ENCODE measurements at places on chromosomes 2 and 18.

- DNase-seq: no peak
Observed at GRCh38 chr2:150572194-150572766, 84.8 kb upstream of the RND3 start.

DNA sequence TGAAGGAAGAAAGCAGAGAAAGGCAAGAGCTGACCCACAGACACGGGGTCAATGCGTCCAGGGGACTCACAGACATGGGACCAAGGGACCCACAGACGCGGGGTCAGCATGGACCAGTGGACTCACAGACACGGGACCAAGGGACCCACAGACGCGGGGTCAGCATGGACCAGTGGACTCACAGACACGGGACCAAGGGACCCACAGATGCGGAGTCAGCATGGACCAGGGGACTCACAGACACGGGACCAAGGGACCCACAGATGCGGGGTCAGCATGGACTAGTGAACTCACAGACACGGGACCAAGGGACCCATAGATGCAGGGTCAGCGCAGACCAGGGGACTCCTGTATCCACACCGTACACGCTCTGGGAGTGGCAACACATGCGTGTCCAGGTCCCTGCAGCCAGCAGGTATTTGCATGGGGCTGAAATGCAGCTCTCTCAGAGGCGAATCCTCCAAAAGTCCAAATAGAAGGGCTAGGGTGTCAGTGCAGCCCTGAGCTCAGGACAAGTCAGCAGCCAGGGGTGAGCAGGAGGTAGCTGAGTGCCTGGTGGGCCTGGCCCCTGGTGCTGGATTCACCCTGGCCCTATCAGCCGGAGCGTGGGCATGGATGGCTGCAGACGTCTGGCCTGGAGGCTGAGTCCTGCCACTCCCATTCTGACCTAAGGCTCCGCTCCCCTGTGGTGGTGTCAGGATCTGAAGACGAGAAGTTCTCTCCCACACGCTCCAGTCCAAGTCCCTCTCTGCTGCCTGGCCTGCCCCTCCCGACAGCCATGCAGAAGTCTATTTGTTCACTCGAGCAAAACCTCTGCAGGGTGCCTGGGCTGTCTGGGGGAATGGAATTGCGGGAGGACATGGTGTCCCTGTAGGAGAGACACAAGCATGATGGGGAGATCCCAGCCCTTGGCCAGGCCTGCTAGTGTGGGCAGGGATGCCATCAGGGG lies 28.5 kb downstream of the TMEM18 start:
- DNase-seq: no peak

- peak; percentile 63 for DNase-seq
Observed at GRCh38 chr2:174395284-174395968, at the start of gene SCRN3. TSS of gene SCRN3 (plus strand) at chr2:174395730. CDS start at chr2:174398284, 2,554 bp downstream.

GRCh38 chr2:85584857-85585780 lies 888 bp downstream of the VAMP5 start:
- DNase-seq: no peak

DNA sequence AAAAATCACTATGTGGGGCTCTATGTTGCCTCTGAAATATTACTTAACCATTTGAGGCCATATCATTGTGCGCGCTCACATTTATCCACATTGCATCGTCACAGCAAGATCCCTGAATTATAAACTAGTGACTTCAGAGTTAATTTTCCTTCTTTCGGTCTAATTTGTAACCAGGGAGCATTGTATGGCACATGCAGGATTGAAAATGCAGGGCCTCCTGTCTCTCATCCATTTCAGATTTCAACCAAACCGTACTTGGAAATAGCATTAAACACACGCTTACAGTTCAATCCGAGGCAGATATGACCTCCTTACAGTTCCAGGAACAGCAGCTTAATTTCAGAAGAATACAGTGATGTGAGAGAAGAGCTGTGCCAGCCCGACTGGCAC lies 532 bp downstream of the MYOM1 start:
- DNase-seq: no peak

DNA sequence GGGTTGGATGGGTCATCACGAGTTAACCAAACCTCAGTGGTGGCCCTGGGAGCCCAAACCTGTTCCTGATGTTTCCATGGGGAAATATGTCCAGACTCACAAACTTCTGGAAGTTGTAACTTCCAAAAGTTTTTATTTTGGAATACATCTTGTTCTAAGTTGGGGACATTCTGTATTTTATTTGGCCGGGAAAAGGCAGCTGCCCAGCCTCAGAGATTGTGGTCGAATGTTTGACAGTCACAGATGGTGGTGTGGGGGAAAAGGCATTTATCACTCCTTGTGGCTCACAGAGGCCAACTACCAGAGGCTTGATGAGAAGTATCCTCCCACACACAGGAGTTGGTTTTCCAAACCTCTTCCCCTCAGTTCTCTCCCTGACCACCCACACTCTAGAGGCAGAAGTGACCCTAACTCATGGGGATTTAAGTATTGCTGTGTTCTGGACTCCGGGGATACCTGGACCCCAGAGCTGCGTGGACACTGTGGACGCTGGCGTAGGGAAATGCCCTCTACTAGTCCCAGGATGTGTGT lies 124.7 kb upstream of the PPP1CB start:
- no peak for DNase-seq

- DNase-seq: no peak
Observed at GRCh38 chr2:136049011-136049742, 63.8 kb upstream of the DARS1 start.

DNA sequence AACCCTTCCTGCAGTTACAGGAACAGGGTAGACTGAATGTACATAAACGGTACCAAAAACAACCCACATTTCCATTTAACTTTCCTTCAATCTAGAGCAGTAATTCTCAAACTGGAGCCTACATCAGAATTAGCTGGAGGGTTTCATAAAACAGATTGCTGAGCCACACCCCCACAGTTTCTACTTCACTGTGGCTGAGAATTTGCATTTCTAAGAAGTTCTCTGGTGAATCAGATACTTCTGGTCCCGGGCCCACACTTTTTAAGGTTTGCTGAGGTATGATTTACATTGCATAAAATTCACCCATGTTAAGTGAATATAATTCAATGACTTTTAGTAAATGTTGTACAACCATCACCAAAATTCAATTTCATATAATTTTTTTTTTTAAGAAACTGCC lies 113.7 kb downstream of the SRBD1 start:
- DNase-seq: no peak

DNA sequence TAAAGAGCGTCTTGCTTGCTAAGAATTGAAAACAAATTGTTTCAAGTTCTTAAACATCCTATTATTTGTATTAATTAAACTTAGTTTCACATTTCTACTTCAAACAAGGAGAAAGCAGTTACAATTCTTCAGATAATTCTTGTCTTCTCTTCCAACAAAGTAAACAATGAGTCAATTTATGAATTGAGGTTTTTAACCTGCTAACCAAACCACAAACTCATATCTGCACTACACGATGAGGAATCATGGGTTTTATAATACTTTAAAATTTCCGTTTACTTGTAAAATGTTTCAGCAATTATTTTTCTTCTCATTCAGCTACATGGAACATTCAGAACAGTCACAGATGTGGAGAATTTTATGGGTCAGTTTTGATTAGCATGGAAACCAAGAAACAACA lies 114.2 kb downstream of the SPIRE1 start:
- no peak for DNase-seq

GRCh38 chr2:157830696-157831570 lies 45.2 kb downstream of the ACVR1 start:
- DNase-seq: no peak

DNA sequence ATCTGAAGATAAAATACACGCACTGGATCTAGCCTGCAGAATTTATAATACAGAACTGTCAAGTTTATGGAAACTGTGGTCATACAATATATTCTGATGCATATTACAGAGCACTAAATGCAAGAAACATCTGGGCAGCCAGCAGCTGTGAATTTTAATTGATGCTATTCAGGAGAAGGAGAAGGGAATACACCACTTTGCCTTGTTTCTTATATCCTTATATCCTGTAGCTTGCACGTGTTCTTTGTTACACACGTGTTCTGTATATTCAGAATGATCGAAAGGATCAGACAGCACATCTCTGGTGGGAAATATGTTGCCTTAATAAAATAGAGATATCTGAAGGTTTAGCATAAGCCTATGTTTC lies 335.8 kb downstream of the AGPS start:
- DNase-seq: no peak

DNA sequence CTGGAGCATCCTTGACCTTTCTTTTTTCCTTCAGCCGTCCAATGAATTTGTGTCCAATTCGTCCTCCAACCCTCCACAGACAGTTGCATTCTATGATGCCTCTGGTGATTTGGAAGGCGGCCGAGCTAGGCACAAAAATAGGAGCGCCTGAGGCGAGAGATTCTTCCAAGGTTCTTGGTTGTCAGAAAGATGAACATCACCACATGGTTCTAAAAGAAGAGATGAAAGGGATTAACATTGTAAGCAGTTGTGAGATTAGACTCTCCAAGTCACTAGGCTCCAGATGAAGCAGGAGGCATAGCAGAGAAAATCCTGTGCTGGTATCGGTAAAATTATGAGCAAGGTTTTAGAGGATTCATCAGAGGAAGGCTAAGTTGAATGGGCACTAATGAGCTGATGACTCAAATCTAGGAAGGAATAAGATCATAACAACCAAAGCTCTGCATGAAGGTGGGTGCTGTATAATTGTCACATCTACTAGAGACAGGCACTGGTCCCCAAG lies 75.4 kb upstream of the MAP4K3 start:
- DNase-seq: no peak

GRCh38 chr18:10226971-10227370 lies 227.5 kb upstream of the APCDD1 start:
- no peak for DNase-seq

DNA sequence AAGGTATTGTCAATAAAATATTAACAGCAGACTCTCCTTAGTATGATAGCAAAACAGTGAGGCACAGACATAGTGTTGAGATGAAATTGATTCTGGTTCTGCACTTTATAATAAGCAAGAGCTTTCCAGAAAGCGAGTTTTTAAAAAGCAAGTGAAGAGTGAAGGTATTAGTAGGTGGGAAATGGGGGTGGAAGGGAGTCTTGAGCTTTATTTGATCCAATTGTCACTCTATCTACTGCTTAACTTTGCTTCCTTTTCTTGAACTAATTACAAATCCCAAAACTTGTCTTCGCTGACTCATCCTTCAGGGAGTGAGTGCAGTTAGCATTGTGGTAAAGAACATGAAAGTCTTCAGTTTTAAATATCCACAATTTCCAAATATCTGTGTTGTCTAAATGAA lies 120.6 kb upstream of the BOD1L2 start:
- no peak for DNase-seq

GRCh38 chr18:36366994-36367839 lies 69.7 kb downstream of the FHOD3 start:
- no peak for DNase-seq

- DNase-seq: no peak
Observed at GRCh38 chr18:11324956-11325882, 175.8 kb upstream of the PIEZO2 start.

- peak; percentile 25 for DNase-seq
Observed at GRCh38 chr2:171160956-171161740, 455 bp upstream of the TLK1 start.

- no peak for DNase-seq
Observed at GRCh38 chr18:79484661-79485621, 89.2 kb downstream of the NFATC1 start.

DNA sequence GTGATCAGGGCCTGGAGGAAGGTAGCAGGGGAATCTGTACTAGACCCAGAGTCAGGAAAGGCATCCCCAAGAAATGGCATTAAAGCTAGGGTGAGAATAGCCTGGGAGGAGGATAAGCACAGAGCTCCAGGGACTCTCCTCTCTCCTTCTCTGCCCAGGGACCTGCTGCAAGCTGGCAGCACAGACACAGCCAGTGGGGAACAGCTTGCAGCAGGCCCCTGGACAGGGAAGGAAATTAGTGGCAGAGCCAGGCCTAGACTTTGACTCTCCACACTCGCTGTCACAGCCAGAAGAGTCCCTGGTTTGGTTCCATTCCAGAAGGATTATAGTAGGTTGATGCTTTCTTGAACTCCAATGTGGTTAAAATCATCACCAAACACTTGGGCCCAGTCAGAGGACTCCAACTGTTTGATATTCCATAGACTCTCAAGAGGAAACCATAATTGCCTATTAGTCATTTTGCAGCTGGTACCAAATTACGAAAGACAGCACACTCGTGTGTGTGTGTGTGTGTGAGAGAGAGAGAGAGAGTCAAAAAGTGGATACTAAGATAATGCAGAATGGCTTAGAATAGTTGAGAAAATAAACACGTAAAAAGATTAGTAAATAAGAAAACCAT lies 95.5 kb upstream of the ATP8B1 start:
- DNase-seq: no peak

DNA sequence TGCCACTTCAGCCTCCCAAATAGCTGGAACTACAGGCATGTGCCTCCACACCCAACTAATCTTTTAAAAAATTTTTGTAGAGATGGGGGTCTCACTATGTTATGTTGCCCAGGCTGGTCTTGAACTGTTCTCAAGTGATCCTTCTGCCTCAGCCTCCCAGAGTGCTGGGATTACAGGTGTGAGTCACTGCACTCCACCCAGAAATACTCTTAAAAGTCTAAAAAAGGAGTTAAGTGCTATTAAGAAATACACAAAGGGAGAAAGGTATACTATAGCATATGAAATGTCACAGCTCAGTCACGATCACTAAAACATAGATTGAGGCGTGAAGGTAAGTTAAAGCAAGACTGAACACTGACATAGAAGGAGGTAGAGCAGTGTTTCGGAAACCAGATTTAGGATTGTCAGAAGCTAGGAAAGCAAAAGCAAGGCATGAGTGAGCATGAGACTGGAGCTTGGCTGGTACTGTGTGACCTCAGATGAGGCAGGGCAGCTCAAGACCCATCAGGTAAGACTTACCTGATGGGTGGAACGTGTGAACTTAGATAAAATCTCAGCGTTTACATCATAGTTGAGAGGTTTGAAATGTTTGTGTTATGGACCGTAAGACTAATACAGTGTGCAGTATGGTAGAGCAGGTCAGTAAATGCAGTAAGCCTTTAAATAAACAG lies 9.2 kb downstream of the CCNYL1 start:
- DNase-seq: no peak

GRCh38 chr2:217905395-217905794 lies 97.4 kb downstream of the TNS1 start:
- no peak for DNase-seq

GRCh38 chr18:524466-524865 lies 24.0 kb upstream of the COLEC12 start:
- DNase-seq: no peak

DNA sequence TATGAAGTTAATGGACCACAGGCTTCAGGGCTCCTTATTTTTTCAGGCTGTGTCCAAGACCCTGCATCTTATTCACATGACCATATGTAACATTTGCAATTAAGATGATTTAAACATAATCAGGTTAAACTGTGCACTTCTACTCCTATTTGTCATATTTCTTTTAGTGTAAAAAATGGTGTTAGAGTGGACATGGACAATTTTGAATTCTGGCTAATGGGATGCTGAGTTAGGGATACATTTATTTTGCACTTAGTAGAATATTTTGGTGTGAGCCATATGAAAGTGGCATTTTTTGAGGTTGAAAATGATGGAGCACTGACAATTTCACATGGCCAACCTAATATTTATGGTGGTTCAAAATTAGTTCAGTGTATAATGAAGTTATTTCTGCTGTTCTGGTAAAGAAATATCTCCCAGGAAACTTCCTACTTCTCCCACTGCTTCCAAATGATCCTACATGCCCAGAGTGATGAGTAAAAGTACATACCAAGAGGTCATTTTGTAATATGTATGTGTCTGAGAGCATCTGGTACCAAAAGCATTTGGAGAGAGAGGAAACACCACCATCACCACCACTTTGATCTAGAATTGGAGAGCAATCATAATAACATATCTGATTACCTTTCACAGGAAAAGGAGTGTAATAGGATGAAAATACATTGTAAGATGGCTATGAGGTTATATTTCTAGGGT lies 36.0 kb downstream of the GULP1 start:
- no peak for DNase-seq

Measured in stimulated activated CD8-positive, alpha-beta memory T cell treated with anti-CD3 and anti-CD28 coated beads, Interleukin-15, amount 100 ng/mL, for 4 hours (primary cell).